Foreskin melanocyte (primary cell): ENCODE measurements at places on chromosomes 4 and X.
A peak's percentile ranks its signal among the peaks of the same experiment; 100 is the strongest.

DNA sequence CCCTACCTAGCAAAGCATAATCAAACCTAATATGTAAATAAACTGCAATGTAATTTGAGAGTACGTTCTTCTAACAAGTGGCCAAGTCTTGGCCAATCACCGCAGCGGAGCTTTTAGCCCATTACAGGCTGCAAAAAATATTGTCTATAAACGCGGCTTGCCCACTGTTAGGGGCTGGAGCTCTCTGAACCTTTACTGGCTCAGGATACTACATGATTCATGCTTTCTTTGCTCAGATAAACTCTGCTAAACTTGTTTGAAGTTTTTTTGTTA is 990 bp upstream of the HADH start:
- no peak for DNase-seq

- DNase-seq = no peak
Observed at GRCh38 chr4:122758033-122758432, 25.5 kb downstream of the BBS12 start.

DNA sequence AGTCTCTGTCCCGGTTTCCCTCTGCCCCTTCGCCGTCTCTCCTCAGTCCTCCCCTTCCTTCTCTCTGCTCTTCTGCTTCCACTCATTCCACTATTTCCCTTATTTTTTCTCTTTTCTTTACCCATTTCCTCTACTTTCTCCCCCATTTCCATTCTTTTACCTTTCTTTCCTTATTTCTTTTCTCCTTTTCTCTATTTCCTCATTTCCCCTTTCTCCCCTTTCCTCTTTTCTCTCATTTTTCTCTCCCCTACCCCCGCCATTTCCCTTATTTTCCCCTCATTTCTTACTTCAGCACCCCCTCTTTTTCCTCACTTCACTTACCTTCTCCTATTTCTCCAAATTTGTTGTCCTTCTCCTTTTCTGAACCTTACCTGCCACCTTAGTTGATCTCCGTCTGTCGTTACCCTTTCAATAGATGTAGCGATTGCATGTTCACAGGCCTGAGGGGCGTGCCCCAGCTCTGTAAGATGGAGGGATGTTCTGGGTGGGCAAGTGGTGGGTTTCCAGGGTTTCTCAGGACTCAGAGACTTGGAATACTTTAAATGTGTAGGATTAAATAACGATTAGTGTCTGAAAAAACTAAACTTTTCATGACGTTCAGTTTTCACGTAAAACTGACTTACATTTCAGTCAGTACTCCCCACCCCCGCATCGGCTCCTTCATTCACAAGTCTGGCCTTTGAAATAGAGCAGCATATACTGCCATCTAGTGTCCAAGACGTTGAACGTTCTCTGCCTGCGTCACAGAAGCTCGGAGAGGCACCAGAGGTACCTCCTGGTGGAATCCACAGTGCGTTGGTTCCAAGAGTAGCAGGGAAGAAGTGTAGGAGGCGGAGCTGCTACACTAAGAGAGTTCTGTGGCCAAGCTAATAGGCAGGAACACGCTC is 641 bp upstream of the NCBP2L start:
- DNase-seq = peak; percentile 68

- no peak for DNase-seq
Observed at GRCh38 chrX:110046971-110047370, 44.1 kb downstream of the TMEM164 start.

GRCh38 chr4:138650929-138651448 is 364.6 kb upstream of the NOCT start:
- no peak for DNase-seq

- no peak for DNase-seq
Observed at GRCh38 chr4:97770222-97770621, 373.1 kb downstream of the STPG2 start.

DNA sequence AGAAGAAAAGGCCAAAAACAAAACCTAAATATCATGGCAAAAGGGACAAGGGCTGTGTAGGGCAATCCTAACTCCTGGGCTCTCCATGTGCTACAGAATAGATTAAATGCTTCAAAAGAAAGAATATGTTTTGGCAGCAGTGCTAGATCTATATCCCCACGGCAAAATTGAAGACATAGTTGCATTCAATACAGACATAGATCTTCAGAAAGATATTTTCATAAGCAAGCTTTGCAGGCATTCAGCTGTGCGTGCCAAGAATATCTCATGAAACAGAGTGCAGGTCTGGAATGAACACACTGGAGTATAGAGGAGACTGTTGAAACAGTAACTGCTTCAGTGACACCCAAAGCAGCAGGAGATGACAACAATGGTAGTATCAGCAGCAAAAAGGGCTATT is 1476.9 kb downstream of the ARAP2 start:
- no peak for DNase-seq

DNA sequence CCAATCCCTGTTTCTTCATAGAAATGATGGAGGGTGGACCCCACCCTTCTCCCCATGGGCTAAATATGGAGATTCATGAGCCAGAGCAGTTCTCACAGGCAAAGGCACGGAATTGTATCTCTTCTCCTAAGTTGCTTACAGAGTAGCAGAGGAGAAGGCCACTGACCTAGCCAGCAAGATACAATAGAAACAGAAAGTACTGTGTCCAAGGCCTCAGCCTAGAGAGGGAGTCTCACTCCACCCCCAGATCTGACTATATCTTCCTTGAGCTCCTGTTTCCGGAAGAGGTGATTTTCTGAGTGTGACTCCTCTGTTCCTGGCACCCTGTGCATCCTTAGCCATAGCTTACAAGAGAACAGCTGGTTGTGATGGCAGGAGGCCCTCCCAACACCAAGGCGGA is at the start of gene FATE1:
FATE1 (plus strand) TSS at position 284 of the 400 bp plus-strand sequence; CDS start at position 369, 85 bp downstream.
- no peak for DNase-seq

DNA sequence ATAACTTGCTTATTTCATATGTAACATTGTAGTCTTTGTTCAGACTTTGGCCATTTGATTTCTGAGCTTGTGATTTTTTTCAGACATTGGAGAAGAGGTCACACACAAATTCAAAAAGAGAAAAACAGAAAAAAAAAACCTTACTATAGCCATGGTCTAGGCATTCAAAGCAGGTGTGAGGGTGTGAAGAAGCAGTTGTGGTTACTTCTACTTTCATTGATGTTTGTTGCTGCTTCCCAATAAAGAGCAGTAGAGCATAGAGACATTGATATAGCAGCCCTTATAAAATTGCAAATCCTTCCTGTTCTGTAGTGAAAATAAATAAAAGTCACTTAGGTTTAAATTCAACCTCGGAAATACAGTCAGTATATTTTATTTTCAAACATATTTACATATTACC is 671.6 kb downstream of the GRXCR1 start:
- no peak for DNase-seq

DNA sequence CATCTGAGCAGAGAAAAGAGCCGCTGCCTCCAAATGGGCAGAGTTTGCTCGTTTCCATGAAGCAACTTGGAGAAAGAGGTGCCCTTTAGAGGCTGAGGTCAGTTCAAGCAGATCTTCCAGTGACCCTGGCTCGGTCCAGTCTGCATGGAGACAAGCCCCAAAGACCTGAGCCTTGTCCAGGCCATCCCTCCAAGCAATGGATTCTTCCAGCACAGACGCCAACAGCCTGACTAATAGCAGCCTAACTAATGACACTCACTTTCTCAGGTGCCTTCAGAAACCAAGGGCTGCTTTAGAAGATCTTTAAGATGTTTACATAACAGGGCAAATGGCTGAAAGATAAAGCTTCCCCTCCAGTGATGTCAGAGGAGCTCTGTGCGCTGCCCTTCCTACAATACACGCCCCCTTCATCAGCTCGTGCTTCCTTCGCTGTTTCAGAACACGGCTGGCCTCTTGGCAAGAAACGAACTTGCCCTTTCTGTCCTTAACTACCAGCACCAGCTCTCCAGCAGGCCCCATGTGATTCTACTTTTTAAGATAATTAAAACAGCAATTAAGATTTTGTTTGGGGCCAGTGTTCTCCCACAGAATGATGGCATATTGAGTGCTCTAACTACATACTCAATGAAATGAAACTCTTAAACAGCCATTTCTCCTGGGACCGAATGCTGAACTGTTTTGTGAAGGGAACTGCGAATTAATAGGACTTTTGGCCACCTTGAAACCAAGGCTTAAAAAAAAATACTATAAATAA is 119.0 kb downstream of the GPR143 start:
- DNase-seq = no peak

- no peak for DNase-seq
Observed at GRCh38 chrX:71216485-71216884, 6.5 kb upstream of the GJB1 start.

- no peak for DNase-seq
Observed at GRCh38 chr4:182065255-182065654, 177.9 kb upstream of the TENM3 start.

GRCh38 chr4:76562161-76562560 is 127.1 kb downstream of the SHROOM3 start:
- DNase-seq = no peak

DNA sequence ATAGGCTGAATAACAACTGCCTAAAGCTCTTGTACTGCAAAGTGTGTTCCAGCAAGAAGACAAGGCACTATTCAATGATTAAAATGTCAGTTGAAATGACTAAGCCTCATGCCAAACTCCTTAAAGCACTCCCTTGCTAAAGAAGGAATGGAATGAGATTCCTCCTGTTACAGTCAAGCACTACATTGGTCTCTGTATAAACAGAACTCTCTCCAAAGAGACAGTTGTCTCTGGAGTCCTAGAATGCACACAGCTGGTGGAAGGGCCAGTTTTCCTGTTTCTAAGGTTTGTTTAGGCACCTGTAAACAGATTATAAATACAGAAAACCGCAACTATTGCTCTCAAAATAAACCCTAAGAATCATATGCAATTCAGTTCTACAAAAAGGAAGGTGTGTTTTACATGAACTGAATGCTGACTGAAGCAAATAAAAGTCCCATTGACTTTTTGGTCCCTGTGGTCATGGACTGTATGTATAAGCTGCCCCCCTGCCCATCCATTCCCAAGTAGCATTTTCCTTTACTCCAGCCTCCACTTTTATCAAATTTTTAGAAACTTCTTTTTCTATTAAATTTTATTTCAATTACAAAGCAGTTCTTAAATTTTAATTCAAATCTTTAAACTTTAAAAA is 47.0 kb downstream of the FAT1 start:
- DNase-seq = peak; percentile 95

DNA sequence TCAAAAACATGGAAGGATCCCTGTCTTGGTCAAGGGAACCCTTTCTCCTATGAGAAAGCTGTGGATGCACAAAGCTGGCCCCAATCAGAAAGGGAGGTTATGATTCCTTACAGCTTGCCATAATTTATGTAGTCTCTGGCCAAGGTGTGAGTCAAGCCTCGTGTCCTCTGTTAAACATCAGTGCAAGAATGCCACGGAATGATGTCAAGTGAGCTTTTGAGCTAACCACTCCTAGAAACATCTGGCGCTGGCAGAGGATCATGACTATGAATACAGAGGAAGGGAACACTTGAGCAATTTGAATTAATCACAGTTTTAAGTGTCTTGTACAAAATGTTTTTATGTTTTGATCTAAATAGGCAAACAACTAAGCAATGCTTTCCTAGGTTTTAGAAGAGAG is 51.5 kb upstream of the RAP2C start:
- DNase-seq = no peak

DNA sequence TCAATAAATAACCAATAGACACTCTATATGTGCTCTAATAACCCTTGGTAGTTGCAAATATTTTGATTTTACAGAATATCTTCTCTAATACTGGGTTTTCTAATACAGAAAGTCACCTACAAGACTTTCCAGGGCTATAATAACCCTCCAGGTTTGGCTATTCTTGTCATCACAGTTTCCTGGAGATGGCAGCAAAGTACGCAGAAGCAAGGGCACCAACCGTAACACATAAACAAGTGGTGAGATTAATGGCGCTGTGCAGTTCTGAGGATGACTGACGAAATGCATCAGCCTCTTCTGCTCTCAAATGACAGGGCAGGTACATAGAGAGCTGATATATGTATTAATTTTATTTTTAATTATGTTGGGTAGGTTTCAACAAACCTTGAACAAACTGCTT is 122.4 kb downstream of the C4orf33 start:
- no peak for DNase-seq

DNA sequence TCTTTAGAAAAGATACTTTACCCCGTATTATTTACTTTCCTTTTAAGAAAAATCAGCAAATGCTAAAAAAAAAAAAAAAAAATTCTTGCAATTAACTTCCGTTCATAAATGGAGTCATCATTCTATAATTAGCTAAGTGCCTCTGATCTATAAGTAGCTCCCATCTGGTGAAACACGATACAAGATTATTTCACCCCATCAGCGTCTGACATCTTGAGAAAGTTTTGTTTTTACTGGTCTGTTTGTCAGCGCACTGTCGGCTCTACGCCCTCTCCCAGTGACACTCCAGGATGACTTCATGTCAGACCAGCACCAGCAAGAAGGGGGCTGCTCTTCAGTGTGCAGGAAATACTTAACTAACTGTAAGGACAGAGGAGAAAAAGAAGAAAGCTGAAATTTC is 108.3 kb downstream of the AFAP1 start:
- DNase-seq = no peak

GRCh38 chr4:1821679-1822567 is 28.8 kb downstream of the FGFR3 start:
- DNase-seq = no peak

GRCh38 chr4:3285558-3286334 is 7.1 kb upstream of the RGS12 start:
- DNase-seq = no peak

DNA sequence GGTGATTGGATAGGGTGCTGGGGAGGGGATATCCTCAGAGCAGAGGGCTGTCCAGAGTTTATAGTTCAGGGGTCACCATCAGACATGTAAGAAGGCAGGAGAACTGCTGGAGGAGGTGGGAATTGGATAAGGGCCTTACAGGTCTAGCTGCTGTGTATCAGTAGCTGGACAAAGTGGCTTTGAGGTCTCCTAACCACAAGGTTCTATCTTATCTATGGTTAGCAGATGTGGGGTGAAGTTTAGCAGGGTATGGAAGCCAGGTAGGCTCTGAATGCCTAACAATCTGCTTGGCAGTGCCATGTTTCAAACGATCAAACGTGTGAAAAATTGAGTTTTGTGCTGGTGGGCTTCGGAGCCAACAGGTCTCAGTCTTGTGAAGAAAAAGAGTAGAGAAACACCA is 32.1 kb upstream of the MAGEA8 start:
- no peak for DNase-seq

DNA sequence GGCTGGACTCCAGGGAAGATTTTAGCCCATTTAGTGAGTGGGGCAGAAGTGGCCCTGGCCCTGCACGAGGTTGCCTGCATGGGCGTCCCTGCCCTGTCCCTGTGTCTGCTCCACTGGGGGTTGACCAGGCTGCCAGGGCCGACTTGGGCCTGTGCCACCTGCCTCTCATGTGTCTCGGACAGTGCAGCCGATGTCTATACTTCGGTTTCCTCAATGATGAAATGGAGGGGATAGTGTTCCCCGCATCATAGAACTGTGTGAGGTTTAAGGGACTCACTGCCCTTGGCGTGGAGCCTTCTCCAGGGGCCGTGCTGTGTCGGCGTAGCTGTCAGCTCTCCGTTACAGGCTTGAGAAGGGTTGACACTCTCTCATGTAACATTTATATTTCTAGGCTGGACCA is 27.0 kb upstream of the MSANTD1 start:
- DNase-seq = no peak

GRCh38 chr4:67394879-67395278 is 150.4 kb downstream of the CENPC start:
- DNase-seq = peak; percentile 14

- DNase-seq = no peak
Observed at GRCh38 chr4:158038718-158039117, 134.1 kb downstream of the GASK1B start.

GRCh38 chrX:16711893-16712547 is 449 bp downstream of the CTPS2 start:
- DNase-seq = no peak
